CD4-positive, alpha-beta T cell treated with Interleukin-17A for 1 hour (primary cell): ENCODE measurements at places on chromosomes 2 and 18.

DNA sequence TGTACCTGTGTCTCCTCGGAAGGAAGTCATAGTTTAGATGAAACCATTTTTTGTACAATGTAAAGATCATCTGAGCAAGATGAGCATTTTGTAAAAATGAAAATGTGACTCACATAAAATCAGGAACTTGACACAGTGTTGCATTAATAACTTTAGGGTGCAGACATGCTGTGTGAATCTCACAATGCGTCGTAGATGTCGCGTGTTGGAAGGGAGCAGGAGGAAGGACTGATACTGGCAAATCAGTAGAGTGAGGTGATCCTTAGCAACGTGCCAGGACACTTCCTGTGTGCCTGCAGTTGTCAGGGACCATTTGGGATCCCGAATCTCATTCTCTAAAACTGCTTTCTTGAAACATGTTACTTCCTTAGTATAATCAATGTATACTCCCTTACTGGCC, 103.1 kb downstream of the SH3BP4 start:
- DNase-seq, result peak; percentile 5

GRCh38 chr2:175404839-175405238, 223.3 kb upstream of the ATP5MC3 start:
- DNase-seq, result no peak

DNA sequence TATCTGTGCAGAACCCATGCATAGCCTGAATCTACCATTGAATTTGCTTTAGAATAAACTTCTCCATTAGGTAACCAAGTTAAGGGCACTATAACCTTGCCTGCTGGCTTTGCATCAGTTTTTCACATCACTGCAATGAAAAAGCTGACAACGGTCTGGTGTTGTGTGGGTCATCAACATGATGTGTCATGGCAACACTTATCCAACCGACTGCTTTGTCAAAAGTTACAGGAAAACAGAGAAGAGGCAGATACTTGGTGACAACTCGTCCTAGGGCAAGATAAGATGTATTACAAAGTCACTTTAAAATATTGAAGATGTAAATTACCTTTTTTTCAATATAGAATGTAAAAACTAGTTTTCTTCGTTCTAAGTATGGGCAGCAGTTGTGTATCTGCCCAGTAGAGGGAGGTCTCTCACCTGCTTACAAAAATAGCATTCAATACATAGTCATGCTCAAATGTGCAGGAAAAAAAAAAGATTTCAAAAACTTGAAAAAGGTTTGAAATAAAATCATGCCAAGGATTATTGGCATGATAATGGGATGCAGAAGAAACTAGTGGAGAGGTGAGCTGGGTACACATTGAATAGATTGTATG, 96.3 kb downstream of the EVA1A start:
- no peak for DNase-seq

- DNase-seq, result no peak
These were observed 145.1 kb downstream of the PTGR3 start for GRCh38 chr18:75063615-75064512.

GRCh38 chr2:8927510-8928455, 75.7 kb downstream of the MBOAT2 start:
- no peak for DNase-seq

DNA sequence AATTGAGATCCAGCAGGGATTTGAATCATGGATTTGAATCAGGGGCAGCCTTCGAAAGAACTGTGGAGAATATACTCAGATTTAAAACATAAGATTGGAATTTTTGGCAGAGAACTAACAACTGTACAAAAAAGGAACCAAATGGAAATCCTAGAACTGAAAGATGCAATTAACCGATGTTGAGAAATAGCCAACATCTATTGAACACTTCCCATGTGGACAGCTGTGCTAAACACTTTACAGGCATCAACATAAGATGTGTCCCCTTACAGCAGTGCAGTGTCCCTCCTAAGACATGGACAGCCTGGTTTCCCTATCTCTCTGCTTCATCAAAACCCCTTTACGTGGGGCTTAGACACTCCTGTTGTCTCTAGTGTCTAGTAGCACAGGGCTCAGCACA, 3.7 kb upstream of the IL1RN start:
- DNase-seq, result no peak

- DNase-seq, result no peak
These were observed 400.6 kb downstream of the THSD7B start for GRCh38 chr2:137165968-137166367.

- no peak for DNase-seq
These were observed 251.1 kb downstream of the CYP26B1 start for GRCh38 chr2:71896385-71897136.

DNA sequence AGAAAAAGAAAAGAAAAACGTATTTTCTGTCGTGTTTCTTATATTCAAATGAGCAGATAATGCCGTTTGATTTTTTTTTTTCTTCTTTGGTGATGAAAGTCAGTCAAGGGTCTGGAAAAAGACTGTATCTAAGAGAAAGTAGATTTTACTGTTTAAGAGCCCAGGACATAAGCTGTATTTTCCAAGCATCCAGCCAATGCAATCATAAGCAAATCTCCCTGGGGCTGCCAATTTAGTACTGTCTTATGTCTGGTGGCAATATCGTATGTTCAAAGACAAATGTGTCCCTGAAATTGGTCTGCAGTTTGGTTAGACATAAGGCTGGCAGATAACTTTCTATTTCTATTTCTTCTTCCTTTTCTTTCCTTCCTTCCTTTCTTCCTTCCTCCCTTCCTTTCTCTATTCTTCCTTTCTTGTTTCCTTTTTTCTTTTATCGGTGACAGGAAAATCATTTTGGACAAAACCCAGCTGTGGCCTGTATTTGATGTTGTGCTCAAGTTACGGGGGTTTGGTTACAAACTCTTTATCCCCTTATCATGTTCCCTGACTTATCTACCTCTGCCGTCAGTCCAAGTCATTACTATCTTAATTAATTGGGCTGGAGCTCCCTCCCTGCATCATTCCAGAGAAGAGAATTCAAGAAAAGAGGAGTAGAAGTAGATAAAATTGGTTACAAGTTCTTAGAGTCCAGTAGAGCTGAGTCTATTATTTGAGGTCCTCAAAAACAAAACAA, 683.4 kb upstream of the FSHR start:
- no peak for DNase-seq

GRCh38 chr2:219957820-219958219, 330.4 kb downstream of the SLC4A3 start:
- DNase-seq, result no peak

- no peak for DNase-seq
These were observed 148.3 kb downstream of the KLHL29 start for GRCh38 chr2:23533338-23533695.

- DNase-seq, result no peak
These were observed 1.1 kb upstream of the GBX2 start for GRCh38 chr2:236169151-236169721.

- no peak for DNase-seq
These were observed 13.1 kb downstream of the NT5DC4 start for GRCh38 chr2:112733871-112734270.

DNA sequence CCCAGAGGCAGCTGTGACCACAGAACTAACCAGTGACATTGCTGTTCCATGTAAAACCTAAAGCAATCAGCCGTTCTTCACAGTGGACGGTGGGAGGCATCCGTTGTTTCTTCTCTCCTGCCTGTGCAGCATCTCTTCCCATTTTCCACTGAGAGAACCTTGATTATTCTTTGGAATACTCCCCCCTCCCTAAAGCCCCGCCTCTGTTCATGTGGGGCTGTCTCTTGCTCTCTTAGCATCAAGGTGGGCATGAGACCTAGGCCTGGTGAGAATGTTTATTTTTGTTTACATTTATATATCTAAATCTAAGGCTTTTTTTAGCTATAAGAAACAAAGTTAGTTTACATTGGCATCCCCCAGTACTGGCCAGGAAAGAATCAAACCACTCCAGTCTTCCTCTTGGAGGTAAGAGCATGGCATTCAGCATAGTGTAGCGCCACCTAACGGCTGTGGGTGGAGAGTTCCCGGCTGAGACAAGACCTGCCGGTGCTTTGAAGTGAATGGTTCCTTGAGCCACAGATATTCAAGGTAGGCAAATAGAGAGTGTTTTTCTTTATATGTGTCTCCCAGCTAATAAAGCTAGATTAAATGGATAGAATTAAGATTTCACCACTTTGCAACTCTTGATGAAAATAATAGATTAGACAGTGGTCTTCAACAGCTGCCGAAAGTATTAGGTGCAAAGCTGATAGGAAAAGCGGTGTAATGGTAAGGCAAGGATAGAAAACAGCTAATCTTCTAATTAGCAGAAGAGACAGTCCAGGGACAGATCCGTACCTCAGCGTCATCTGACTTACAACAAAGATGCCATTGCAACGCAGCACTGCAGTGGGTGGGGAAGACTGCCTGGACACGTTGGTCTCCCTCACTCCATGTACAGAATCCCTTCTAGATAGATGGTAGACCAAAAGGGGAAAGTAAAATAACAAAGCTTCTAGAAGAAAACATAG, 219.6 kb upstream of the RAB12 start:
- DNase-seq, result peak; percentile 9

DNA sequence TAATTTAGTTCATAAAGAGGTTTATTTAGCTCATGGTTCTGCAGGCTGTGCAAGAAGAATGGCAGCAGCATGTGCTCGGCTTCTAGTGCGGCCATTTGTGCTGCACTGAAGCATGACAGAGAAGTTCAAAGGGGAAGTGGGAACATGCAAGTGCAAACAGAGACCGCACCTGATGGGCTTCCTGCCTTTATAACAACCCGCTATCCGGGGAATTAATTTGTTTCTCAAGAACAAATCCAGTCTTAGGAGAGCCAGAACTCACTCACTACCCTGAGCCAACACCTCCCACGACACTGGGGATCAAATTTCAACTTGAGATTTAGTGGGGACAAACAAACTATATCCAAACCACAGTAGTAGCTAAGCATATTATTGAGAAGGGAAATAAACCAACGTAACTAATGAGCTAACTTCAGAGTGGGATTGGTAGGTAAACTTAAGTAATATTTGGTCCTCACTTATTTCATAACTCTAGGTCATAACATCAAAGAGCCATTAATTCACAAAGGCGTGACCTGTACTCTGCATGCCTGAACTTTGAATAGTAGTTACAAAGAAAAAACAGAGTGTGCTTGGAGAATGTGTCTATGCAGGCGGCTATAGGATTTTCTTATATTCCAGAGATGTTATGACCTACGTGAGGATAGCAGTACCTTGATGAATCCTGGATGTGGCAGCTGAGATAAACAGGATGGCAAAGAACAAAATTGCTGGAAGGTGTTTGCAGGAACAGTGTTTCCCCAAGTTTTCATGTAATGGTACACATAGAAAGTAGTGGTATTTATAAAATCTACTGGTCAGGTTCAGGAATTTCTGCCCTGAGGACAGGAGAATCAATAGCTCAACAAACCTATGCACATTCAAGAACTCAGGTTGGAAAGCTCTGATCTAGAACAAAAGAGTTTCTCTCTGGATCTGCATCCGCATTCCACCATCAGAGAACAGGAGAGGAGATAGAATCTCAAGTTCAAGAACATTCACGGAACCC, 845.9 kb upstream of the ID2 start:
- no peak for DNase-seq
